Sciatic nerve (tissue), 2 donors: ENCODE measurements at places on chromosomes 4 and X. TPM values are rescaled to one million over a fixed set of nuclear protein-coding genes. Genes with fewer than 3 reads are reported as not detected.

SOWAHB gene
- not detected for total RNA-seq

BTC gene
- 0.76 TPM for total RNA-seq

TLR1 gene
- 28.9 TPM for total RNA-seq

SHROOM3 gene
- total RNA-seq, result 46.2 TPM

CHRNA9 gene
- not detected for total RNA-seq

AFF2 gene
- 7.6 TPM for total RNA-seq

XIAP gene
- total RNA-seq, result 62.0 TPM

CD38 gene
- total RNA-seq, result 3.4 TPM

CLGN gene
- total RNA-seq, result 2.1 TPM

ZXDA gene
- total RNA-seq, result 8.8 TPM

NRK gene
- total RNA-seq, result 1.4 TPM

AREG gene
- 0.76 TPM for total RNA-seq

SH2D1A gene
- total RNA-seq, result 1.2 TPM

GRSF1 gene
- total RNA-seq, result 38.9 TPM

PHEX gene
- total RNA-seq, result 0.09 TPM

SLC2A9 gene
- 7.4 TPM for total RNA-seq

CENPVL2 gene
- total RNA-seq, result not detected

PSAPL1 gene
- 0.09 TPM for total RNA-seq

CENPVL1 gene
- not detected for total RNA-seq

ENPEP gene
- 17.6 TPM for total RNA-seq

BST1 gene
- total RNA-seq, result 9.1 TPM

MAGEA12 gene
- not detected for total RNA-seq

SMIM10L2A gene
- total RNA-seq, result 2.7 TPM

SPATA18 gene
- 10.8 TPM for total RNA-seq

ANKRD50 gene
- total RNA-seq, result 38.4 TPM

CT83 gene
- not detected for total RNA-seq

AMTN gene
- not detected for total RNA-seq

STK26 gene
- 1.7 TPM for total RNA-seq

TLL1 gene
- total RNA-seq, result 14.3 TPM

MBNL3 gene
- total RNA-seq, result 22.6 TPM

CLNK gene
- not detected for total RNA-seq

TMSB15A gene
- not detected for total RNA-seq

MCUB gene
- 23.0 TPM for total RNA-seq

RAB41 gene
- not detected for total RNA-seq

ANOS1 gene
- total RNA-seq, result 11.5 TPM

CTAG1B gene
- not detected for total RNA-seq

SPANXD gene
- total RNA-seq, result not detected

TBC1D8B gene
- total RNA-seq, result 12.2 TPM

GUCY1A1 gene
- 16.1 TPM for total RNA-seq

EDA2R gene
- 2.9 TPM for total RNA-seq

ABCD1 gene
- total RNA-seq, result 10.1 TPM

PPEF2 gene
- 0.22 TPM for total RNA-seq

TSPAN6 gene
- 33.3 TPM for total RNA-seq

MCF2 gene
- total RNA-seq, result 0.31 TPM

TNIP2 gene
- total RNA-seq, result 34.9 TPM

PABPC1L2B gene
- total RNA-seq, result not detected

GYPA gene
- total RNA-seq, result 5.1 TPM

ZCCHC12 gene
- not detected for total RNA-seq

PF4V1 gene
- not detected for total RNA-seq

IL13RA2 gene
- total RNA-seq, result 1.5 TPM

TCEAL2 gene
- total RNA-seq, result 6.2 TPM

KLB gene
- total RNA-seq, result 1.2 TPM

GSPT2 gene
- total RNA-seq, result 12.2 TPM

PLXNB3 gene
- 73.1 TPM for total RNA-seq

GAB1 gene
- total RNA-seq, result 279 TPM
